ENCODE measurements at places on chromosomes 12 and 14.

- no peak for DNase-seq
Measured at GRCh38 chr12:67414011-67414715, 145.0 kb downstream of the CAND1 start.

GRCh38 chr14:64728106-64728505 lies 23.9 kb downstream of the PLEKHG3 start:
- no peak for DNase-seq

DNA sequence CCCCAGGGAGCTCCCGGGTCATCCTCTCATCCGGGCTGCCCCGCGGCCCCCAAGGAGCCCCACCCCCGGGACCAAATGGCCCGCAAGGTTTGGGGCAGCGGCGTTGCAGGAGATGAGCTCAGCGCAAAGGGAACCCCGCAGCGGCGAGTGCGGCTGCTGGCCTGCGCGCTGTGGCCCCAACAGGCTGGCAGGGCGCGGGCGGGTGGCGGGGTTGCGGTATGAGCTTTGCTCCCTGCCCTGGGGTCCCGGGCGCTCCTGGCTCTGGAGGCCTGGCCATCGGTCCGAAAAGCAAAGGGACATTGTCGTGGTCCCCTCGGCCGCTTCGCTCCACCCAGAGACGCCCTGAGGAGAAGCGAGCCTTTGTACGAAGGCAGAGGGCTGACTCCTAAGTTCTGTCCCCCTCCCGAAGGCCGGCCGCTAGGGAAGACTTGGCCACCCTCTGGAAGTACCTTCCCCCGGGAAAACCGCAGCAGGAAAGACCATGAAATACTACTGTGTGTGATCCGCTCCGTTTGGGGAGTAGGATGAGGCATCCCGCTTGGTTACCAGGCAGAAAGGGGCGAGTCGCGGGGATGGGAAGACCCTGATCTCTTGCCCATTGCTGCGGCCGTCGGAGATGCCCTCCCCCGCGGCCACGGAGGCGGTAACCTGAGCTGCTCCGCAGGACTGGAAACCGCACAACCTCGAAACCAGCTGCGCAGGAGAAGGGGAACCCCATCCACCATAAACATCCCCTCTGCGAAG lies 620 bp upstream of the NID2 start:
- no peak for DNase-seq

GRCh38 chr14:92914087-92914656 lies 8.8 kb upstream of the CHGA start:
- no peak for DNase-seq

GRCh38 chr14:31297112-31297511 lies 89.5 kb upstream of the HECTD1 start:
- DNase-seq: no peak

- no peak for DNase-seq
Measured at GRCh38 chr12:113302886-113303640, 31.8 kb downstream of the SLC8B1 start.

GRCh38 chr12:47356129-47356700 lies 276.5 kb upstream of the AMIGO2 start:
- DNase-seq: no peak

- no peak for DNase-seq
Measured at GRCh38 chr14:104114421-104115130, 23.8 kb upstream of the KIF26A start.
